Right lung (tissue), 10 donors: ENCODE measurements at places on chromosomes 7 and 10. TPM values are rescaled to one million over a fixed set of nuclear protein-coding genes. Genes with fewer than 3 reads are reported as not detected.
A peak's percentile ranks its signal among the peaks of the same experiment; 100 is the strongest.

- DNase-seq = peak; percentile 17
These were observed 89.5 kb upstream of the CCDC6 start for GRCh38 chr10:59995862-59996261.

- no peak for DNase-seq
These were observed 47.0 kb upstream of the TMEM140 start for GRCh38 chr7:135100856-135101255.

- no peak for DNase-seq
These were observed 23.5 kb downstream of the CNOT4 start for GRCh38 chr7:135486261-135486920.

- DNase-seq = no peak
These were observed 228.9 kb downstream of the AGMO start for GRCh38 chr7:15332956-15333355.

GRCh38 chr7:4799508-4800268 lies 24.3 kb downstream of the AP5Z1 start:
- no peak for DNase-seq

- DNase-seq = no peak
These were observed 18.6 kb downstream of the CUL1 start for GRCh38 chr7:148717266-148717793.

DNA sequence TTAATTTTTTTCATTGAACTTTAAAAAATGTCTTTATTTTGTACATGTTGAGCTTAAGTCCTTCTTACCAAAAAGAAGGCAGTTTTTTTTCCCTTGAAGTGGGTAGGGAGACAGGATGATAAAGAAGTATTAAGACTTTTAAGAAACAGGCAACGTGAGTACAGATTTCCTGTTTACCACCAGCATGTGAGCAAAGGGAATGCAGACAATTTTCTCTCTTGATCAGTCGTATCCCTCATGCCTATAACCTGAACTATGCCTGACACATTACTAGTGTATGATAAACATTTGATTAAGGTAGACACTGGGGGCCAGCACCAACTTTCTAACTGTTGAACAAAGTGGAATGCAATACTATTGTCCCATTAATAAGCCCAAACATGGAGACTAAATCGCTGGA lies 8.8 kb upstream of the OR2A2 start:
- no peak for DNase-seq

GRCh38 chr7:39951226-39952194 lies 1.5 kb downstream of the CDK13 start:
- peak; percentile 57 for DNase-seq

DNA sequence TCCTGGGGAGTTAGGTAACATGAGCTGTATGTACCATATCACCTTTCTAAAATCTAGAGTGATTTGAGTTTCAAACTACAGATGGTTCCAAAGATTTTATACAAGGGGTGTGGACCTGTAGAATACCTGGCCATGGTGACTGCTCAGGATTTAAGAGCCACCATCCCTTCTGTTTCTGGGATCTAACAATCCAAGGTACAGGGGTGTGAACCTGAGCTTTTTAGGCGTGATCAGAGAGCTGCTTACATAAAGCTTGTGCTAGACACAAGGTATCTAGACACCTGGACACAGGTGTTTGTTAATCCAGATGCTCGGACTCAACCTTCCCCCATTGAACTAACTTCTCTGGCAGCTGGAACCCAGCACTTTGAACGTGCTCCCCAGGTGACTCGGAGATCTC lies 516.4 kb downstream of the RPS24 start:
- DNase-seq = no peak

- no peak for DNase-seq
These were observed 258.8 kb upstream of the TEX47 start for GRCh38 chr7:89054361-89054760.

- no peak for DNase-seq
These were observed 170.0 kb upstream of the CDCA7L start for GRCh38 chr7:22115689-22116088.

- no peak for DNase-seq
These were observed 23.0 kb downstream of the CDC123 start for GRCh38 chr10:12218991-12219390.

DNA sequence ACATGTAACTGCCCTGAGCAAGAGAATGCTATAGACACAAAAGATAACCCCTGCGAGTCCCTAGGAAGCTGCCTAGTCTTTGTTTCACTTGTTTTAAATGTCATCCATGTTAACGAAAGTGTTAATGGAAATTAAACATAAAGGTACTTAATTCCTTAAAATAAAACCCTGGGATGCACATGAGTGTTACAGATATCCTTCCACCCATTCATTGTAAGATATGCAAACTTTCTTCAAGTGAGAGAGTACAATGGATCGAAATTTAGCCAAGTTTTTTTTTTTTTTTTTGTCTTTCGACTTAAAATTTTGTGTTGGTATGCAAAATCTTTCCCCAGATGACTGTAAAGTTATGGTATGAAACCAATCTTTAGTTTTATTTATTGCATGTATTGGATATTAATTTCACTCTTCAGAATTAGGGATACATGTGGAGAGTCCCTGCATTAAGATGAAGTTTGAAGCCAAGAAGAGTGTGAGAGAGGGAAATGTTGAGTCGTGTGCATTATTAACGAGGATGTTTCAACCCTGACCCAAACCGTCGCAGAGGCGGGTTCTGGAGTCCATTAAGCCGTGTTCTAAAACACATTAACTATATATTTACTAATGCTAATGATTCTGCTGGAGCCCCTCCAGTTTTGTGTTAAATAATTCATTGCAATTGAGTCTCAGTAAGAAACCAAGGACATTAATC lies 1.6 kb downstream of the CDK14 start:
- DNase-seq = no peak

DNA sequence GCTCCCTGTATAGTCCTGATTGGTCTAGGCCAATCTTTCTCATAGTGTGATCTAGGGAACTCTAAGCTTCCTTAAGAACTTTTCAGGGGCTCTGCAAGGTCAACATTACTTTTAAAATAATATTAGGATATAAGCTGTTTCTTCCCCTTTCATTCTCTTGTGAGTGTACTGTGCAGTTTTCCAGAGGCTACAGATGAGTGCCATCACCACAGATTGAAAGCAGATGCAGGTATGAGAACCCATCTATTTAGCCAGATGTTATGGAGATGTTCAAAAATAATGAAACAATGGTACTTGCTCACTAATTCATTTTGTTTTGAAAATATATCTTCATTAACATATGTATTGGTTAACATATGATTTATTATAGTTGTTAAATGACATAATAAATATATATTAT lies 169.2 kb upstream of the SEMA3A start:
- no peak for DNase-seq

Gene C7orf57
- 4.4 TPM for polyA plus RNA-seq

Gene LGI1
- 0.04 TPM for polyA plus RNA-seq

Gene NME8
- polyA plus RNA-seq = not detected

Gene TMEM140
- 20.4 TPM for polyA plus RNA-seq

Gene NRCAM
- polyA plus RNA-seq = 15.2 TPM

Gene TMEM270
- not detected for polyA plus RNA-seq

Gene COL28A1
- 3.1 TPM for polyA plus RNA-seq

Gene HOXA5
- 86.2 TPM for polyA plus RNA-seq

Gene PNLIPRP3
- not detected for polyA plus RNA-seq

Gene LIPN
- not detected for polyA plus RNA-seq

Gene C10orf105
- polyA plus RNA-seq = 0.32 TPM
